ENCODE measurements at places on chromosomes 16 and 17. TPM values are rescaled to one million over a fixed set of nuclear protein-coding genes. Genes with fewer than 3 reads are reported as not detected.

The TBC1D3H gene
- polyA plus RNA-seq = not detected

The FBXW10 gene
- polyA plus RNA-seq = 0.16 TPM

DNA sequence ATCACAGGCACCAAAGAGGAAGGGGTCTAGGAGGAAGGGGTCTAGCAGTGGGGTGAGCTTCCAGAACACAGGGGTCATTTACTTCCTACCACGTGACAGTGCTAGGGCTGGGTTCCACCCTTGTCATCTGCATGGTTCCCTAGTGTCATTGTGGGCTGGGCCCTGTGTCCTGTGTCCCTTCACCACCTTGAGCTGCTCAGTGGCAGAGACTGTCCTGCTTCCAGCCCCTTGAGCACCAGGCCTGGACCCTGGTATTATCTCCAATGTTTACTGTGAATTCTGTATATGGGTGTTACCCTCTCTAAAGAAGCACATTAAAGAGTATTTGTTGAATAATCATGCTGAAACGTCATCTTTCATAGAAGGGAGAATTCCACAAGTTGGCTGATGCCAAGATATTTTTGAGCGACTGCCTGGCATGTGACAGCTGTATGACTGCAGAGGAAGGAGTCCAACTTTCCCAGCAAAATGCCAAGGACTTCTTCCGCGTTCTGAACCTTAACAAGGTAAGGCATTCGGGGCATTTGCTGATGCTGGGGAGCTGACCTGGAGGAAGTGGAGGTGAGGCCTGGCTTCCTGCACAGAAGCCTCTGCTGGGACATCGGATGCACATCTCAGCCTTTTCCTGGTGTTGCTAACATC is 5.5 kb downstream of the NARF start:
- DNase-seq = no peak

DNA sequence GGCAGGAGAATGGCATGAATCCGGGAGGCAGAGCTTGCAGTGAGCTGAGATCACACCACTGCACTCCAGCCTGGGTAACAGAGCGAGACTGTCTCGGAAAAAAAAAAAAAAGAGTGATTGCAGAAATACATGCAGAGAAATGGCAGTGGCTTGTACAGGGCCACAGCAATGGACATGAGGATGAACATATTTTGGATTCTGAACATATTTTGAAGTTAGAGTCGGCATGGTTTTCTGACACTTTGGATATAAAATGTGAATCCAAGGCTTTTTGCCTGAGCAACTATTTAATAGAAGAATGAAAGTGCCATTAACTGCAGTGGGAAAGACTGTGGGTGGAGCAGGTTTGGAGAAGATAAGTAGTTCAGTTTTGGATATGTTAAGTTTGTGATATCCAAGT is 35.8 kb downstream of the CPD start:
- DNase-seq = no peak

GRCh38 chr17:41527063-41528023 is 765 bp downstream of the KRT19 start:
- DNase-seq = peak; percentile 70

GRCh38 chr17:74466828-74467184 is 372 bp downstream of the CD300A start:
- no peak for DNase-seq

DNA sequence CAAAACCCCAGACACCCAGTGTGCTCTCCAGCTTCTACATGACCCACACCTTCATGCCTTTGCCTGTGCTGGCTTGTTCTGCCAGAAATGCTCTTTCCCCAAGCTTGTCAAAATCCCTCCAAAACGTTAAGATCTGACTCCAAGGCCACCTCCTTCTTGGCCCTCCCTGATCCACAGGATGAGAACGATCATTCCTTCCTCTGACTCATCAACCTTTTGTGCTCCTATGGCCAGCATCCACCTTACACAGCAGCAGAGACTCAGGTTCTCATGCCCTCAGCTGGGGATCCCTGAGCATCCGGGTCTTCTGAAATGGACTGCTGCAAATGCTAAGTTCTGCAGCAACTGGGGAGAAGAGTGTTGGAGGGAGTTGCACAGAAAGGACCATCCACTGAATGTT is 2.9 kb downstream of the ZBTB4 start:
- DNase-seq = no peak

The ABCC6 gene
- polyA plus RNA-seq = 21.9 TPM

The GINS2 gene
- 11.2 TPM for polyA plus RNA-seq

The TRAF7 gene
- polyA plus RNA-seq = 47.6 TPM

- no peak for DNase-seq
Observed at GRCh38 chr17:75738218-75738802, 17.1 kb downstream of the ITGB4 start.

The ZNF597 gene
- 3.8 TPM for polyA plus RNA-seq

GRCh38 chr16:57901480-57902069 is 69.4 kb downstream of the CNGB1 start:
- no peak for DNase-seq

DNA sequence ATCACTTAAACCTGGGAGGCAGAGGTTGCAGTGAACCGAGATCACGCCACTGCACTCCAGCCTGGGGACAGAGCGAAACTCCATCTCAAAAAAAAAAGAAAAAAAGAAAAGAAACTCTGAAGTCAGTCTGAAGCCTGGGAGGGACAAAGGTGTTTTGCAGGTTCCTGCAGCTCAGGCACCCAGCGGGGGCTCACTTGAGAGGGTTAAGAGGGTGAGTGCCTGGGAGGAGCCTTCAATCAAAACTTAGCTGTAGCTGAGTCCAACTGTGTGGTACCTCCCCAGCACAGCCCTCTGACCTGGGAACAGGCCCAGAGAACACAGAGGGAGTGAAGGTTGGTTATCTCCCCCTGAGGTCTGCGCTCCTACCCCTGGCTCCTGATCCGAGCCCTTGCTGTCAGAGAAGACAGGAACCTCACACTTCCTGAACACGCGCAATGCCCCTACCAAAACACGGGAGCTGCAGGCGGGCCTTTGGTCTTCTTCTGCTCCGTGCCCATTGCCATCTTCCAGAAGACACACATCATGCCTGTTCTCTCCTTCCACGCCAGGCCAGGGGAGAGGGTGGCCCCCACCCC is 20.4 kb upstream of the ZC3H18 start:
- no peak for DNase-seq

DNA sequence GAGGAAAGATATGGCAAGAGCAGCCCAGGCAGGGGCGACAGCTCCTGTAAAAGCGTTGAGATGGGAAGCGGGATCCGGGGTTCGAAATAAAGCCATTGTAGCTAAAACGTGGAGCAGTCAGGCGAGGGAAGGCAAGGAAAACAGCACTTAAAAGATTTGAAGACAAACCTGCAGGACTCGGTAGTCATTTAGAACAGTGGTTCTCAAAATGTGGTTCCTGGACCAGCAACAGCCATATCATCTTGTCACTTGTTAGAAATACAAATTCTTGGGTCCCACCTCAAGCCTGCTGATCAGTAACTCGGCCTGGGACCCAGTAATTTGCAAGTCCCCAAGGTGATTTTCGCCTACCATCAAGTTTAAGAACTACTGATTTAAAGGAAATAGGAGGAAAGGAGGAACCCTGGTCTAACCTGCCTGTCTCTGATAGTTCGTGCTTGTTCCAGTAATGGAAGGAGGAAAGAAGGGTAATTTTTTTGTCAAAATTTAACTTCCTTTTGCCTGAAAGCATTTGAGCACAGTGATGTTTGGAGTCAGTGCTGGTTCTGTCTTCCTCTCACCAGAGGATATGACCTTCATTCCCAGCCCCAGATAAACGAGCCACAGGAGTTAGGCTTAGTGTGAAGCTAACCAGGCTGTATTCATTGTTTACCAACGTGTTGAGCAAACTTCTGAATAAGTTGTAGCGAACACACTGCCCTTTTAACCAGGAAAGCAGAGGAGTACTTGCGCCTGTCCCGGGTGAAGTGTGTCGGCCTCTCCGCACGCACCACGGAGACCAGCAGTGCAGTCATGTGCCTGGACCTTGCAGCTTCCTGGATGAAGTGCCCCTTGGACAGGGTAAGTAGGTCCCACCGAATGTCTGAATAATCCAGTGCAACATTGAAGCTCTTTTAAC is 1.1 kb downstream of the ORC6 start:
- peak; percentile 66 for DNase-seq

DNA sequence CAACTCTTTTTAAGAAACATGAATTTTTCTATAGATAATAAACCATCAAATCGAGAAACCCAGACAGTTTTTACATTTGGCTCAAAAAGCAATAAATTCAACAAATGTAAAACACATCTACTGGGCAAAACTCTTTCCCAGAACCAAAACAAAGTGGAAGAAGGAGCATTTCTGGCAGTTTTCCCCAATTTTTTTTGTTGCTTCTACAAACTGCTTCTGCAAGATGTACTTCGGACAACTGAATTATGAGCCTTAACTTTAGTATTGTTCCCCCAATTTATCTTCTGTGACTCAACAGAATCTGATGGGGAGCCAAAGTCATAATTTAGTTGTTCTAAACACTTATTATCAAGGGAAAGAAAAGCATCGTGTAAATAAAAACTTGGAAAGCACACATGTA is 1047.2 kb downstream of the CDH11 start:
- no peak for DNase-seq

Measured in small intestine (tissue), 16 donors.